ENCODE measurements at places on chromosomes 3 and 15.

DNA sequence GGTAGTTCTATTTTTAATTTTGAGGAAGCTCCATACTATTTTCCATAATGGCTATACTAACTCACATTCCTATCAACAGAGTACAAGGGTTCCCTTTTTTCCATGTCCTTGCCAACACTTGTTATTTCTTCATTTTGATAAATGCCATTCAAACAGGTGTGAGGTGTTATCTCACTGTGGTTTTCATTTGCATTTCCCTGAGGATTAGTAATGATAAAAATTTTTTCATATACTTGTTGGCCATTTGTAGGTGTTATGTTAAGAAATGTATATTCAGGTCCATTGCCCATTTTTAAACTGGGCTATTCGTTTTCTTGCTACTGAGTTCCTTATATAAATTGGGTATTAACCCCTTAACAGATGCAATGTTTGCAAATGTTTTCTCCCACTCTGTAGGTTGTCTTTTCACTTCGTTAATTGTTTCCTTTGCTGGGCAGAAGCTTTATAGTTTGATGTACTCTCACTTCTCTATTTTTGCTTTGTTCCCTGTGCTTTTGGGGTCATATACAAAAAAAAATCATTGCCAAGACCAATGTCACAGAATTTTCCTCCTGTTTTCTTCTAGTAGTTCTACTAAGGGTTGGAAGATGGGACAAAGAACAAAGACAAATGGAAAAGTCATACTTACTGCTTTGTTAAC is 11.0 kb upstream of the VPS39 start:
- DNase-seq: no peak

- DNase-seq: peak; percentile 71
Measured at GRCh38 chr15:89740137-89740536, 10.9 kb downstream of the MESP1 start.

DNA sequence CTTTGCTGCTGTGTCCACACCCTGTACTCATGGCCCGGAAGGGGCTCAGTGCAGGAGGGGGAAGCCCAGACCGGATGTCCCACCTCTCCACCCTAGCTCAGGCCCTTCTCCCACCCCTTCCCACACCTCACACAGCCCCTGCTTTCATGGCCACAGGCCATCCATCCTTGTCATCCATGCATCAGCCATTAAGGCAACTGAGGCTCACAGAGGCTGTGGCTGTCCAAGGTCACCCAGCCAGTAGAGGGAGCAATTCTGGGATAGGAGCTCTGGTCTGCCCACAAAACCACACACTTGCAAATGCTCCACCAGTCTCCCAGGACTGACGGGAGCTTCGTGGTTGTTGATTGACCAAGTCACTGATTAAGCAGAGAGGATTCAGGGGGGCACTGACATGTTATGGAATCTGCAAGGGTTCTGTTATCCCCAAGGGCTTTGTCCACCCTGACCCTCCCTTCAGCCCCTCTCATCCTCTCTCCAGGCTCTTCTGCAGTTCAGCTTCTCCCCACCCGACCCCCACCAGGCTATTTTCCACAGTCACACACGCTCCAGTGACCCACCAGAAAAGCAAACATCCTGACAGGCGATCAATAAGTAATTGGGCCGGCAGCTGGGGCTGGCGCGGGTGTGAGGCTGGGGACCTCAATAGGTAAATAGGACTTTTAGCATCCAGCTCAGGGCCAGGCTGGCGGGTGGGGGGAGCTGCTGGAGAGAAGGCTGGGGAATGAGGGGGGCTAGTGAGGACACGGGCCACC is 15.1 kb downstream of the LINGO1 start:
- DNase-seq: no peak

DNA sequence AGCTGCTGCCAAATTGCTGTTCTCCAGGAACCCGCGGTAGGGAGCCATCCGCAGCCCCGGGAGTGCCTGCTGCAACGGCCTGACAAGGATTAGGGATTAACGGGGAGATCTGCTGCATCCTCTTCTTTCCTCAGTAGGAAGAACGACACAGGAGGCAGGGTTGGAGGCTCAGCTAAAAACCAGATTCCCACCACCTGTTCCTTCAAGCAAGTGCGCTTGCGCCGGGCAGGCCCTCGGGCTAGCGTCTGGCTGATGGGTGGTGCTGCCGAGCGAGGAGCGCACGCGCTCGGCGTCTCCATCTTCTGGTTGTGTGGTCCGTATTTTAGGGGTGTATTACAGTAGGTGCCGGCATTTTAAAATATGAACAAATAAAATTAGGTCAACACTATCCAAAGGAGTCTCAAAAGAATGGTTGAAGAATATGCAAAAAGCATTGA is 25.4 kb upstream of the SLC25A26 start:
- DNase-seq: no peak

GRCh38 chr15:79561982-79562381 is 129.8 kb downstream of the MINAR1 start:
- no peak for DNase-seq

- peak; percentile 72 for DNase-seq
Measured at GRCh38 chr3:42847731-42848130, 27.9 kb downstream of the CYP8B1 start.
